ENCODE measurements at places on chromosomes 6 and 20.
A peak's percentile ranks its signal among the peaks of the same experiment; 100 is the strongest.

DNA sequence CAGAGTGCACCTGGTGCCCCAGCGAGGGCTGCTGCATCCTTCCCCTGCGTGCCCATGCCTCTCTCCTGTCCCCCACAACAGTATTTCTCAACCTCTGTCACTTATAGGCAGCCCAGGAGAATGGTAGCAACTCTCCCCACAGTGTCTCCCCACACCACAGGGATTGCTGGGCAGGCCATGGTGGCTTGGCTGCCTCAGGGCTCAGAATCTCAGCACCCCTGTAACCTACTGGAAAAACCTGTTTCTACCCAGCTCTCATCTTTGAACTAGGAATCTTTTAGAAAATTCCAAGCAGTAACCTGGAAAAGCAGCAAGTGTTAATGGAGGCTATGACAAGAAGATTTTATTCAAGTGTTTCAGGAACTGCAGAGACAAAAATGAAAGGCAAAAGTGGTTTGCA is 38.0 kb downstream of the CD164 start:
- DNase-seq = no peak

DNA sequence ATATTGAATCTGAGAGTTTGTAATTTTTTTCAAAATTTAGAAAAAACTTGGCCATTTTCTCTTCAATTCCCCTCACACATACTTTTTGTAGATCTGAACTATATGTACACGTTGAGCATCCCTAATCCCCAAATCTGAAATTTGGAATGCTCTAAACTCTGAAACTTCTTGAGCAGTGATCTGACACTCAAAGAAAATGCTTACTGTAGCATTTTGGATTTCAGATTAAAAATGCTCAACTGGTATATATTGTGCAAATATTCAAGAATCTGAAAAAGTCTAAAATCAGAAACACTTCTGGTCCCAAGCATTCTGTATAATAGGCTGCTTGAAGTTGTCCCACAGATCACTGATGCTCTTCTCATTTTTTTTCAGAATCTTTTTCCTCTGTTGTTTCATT is 78.8 kb upstream of the ZBTB24 start:
- DNase-seq = no peak

DNA sequence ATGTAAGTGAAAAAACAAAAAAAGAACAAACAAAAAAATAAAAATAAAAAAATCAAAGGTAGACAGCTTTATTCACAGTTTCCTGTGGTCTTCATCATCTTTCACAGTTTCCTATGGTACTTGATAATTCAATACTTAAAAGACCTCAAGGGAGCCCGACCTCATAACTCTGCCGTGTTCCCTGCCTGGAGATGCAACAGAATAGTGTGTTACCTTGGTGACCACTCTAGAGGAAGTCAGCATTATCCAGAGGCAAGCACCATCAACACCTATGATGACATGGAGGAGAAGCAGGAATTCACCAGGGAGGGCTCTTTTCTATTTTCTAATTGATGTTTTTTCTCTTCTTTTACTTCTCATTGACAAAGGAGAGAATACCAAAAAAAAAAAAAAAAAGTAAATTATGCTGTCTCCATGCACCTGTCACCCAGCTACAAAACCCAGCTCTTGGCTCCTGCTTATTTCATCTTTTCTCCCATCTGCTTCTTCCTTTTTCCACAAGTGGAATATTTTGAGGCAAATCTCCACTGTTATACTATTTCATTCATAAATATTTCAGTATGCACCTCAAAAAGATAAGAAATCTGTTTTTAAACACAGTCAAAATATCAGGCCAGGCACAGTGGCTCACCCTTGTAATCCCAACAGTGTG is 95.8 kb upstream of the STXBP5 start:
- no peak for DNase-seq

- DNase-seq = no peak
Measured at GRCh38 chr20:55354720-55355119, 650.6 kb downstream of the CBLN4 start.

DNA sequence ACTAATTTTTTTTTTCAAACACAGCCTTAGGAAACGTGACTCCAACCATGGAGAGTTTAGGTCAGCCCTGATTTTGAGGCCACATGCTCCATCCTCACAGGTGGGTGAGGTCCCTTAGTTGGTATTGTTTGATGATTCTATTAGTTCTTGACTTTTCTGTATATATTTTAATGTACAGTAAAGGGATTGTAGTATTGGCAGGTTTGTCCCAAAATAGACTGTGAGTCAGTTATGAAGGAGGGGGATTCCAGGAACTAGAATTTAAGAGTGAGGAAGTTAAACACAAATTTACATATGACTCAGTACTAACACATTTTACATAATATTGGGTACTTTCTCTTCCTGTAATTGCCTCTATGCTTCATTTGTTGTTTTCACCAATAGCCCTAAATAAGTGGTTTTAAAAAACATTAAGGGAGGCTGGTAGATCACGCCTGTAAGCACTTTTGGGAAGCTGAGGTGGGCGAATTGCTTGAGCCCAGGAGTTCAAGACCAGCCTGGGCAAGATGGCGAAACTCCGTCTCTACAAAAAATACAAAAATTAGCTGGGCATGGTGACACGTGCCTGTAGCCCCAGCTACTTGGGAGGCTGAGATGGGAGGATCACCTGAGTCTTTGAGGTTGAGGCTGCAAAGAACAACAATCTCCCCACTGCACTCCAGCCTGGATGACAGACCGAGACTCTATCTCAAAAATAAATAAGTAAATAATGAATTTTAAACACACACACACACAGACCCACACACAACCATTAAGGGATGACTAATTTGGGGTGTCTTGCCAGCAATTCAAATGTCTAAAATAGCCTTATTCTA is 81.8 kb downstream of the SGK1 start:
- DNase-seq = no peak

GRCh38 chr6:38997128-38997761 is 51.3 kb upstream of the GLP1R start:
- no peak for DNase-seq

GRCh38 chr20:7866285-7866684 is 74.0 kb downstream of the HAO1 start:
- no peak for DNase-seq

- DNase-seq = no peak
Measured at GRCh38 chr6:151131324-151132007, 108.3 kb upstream of the AKAP12 start.

DNA sequence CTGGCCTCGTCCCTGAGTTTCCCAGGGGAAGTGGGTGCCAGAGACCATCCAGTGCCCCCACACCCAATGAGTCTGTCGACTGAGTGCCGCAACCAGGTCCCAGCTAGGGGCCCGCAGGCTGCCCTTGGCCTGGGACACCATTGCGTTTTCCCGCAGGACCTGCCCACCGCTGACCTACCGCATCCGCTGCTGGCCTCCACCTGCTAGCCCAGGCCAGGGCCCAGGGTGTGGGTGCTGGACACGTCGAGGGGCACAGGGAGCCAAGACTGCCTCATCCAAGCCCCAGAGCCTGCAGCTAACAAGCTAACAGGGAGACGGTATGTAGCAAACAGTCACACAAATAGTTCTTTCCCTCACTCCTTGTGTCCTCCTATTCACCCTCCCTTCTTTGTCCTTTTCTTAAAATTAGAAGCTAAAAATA is 97.7 kb downstream of the TMEM242 start:
- DNase-seq = no peak

DNA sequence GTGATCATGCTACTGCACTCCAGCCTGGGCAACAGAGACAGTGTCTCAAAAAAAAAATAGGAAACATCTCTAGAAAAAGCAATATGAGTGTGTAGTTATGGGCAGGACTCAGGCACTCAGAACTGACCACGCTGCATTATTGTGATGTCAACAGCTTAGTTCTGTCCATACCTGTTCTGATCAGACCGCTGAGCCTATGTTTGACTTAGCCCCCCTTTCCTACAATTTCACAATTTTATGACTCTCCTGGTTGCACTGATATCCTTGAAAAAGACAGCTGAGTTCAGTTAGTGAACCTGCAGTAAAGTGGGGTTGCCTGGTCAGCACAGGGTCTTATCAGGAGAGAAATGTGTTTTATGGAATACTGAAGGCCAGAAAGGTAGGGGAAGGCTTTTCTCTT is 37.8 kb upstream of the PRDM1 start:
- DNase-seq = no peak

DNA sequence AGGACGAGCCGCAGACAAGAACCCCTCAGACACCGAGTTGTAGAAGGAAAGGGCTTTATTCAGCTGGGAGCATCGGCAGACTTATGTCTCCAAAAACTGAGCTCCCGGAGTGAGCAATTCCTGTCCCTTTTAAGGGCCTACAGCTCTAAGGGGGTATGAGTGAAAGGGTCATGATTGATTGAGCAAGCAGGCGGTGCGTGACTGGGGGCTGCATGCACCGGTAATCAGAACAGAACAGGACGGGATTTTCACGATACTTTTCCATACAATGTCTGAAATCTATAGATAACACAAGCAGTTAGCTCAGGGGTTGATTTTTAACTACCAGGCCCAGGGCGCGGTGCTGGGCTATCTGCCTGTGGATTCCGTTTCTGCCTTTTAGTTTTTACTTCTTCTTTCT is 226.4 kb upstream of the PLCB4 start:
- DNase-seq = no peak

GRCh38 chr6:69673298-69673697 is 123.5 kb downstream of the LMBRD1 start:
- no peak for DNase-seq

- DNase-seq = no peak
Measured at GRCh38 chr6:114055349-114055748, 84.4 kb upstream of the HDAC2 start.

- DNase-seq = no peak
Measured at GRCh38 chr6:37585523-37585905, 85.8 kb upstream of the CCDC167 start.

DNA sequence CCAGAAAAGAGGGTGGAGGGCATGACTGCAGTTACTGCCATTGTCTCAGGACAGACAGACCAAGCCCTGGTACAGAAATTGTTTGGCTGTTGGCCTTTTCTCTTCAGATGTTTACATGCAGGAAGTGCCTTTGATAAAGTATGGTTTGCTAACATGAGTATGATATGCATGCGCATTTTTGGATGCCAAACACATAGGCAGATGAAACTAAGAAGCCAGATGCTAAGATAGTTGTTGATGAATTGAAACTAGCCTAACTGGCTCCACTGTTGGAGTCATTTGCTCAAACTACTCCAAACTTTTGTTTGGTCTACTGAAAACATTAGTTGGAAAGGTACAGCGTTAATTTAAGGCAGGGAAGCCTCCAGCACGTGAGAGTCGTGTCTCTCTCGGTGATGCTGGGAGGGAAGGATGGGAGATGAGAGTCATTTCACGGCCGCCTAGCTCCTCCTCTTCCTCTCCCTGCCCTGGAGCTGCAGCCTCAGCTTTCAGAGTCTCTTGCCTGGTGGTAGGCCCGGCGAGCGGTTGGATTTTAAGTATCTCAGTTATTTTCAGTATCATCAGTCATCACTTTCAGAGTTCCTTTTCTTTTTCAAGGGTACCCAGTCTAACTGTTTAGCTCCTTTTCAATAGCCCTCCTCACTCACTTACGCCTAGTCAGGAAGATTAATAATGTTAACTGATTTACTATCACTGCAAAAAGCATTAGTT is 29.7 kb downstream of the RREB1 start:
- peak; percentile 21 for DNase-seq

GRCh38 chr6:138287144-138287955 is 69.1 kb upstream of the PBOV1 start:
- DNase-seq = no peak

DNA sequence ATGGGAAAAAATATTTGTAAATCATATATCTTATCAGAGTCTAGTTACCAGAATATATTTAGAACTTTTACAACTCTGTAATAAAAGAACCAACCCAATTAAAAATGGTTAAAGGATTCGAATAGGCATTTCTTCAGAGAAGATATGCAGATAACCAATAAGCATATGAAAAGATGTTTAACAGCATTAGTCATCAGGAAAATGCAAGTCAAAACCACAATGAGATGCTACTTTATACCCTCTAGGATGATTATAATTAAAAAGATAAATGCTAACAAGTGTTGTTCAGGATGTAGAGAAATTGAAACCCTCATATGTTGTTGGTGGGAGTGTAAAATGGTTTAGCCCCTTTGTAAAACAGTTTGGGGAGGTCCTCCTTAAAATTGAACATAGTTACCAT is 94.1 kb downstream of the LRRC1 start:
- DNase-seq = no peak

DNA sequence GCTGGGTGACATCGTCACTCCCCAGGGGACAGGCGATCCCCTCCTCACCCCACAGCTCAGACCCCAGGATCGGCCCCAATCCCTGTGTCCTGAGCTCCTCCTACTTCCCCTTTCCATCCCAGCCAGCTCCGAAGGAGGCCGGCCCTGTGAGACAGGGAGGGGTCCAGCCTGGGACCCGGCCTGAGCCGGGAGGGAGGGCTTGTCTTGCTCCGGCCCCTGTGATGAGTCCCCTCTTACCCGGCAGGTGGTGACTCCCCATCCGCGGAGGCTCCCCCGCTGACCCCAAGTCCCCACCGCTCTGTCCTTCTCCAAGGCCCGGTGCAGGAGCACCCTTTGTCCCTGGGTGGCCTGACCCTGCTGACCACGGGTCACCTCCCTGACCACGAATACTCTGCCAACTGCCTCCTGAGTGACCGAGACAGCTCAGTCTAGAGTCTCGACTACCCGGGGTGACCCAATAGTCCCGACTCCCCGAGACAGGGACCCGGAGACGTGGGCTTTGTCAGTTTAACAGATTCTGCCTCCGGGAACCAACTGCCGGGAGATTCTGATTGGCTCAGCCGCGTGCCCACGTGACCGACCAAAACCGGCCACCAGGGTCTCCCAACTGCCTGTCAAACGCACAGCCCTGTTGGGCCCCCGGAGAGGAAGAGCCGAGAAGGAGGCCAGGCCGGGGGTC is 187.4 kb upstream of the PROKR2 start:
- no peak for DNase-seq

DNA sequence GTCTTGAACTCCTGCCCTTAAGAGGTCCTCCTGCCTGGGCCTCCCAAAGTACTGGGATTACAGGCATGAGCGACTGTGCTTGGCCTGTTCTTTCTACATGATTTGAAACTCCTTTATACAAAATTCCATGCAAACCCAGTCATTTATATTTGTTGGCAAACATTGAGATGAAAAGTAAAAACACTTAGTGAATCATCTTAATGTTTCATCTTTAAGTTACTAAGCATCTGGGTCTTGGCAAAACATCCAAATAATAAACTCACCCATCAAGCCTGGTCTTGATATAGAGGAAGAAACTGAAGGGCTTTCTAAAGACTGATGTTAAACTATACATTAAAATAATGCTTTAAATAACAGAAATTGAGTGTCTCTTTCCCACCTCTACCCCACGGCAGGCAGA is 95.1 kb downstream of the FUT9 start:
- DNase-seq = no peak
